Activated T-cell treated with anti-CD3 and anti-CD28 coated beads, Interleukin-2, amount 50 U/mL, for 4 hours (primary cell): ENCODE measurements at places on chromosomes 5 and 9.

GRCh38 chr5:96771395-96771794 lies 36.4 kb downstream of the ERAP1 start:
- DNase-seq = no peak

DNA sequence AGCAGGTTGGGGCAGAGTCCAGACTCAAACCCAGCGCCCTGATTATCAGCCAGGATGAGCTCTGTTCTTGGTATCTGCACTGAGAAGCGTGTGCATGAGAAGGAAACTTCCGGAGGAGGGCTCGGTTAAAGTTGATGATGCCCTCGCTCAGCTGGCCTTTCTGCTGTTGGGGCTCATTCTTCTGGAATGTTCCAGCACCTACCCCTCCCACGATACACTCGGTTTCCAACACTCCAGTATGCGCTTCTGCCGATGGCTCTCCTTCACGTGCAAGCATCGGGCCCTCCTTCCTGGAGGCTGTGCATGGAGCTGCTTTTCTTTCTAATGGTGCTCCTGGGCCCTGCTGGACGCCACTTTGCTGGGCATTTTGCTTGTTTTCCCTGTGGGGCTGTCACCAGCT lies 134.0 kb downstream of the RXRA start:
- no peak for DNase-seq

GRCh38 chr9:117464941-117465616 lies 50.2 kb upstream of the ASTN2 start:
- DNase-seq = no peak

GRCh38 chr5:116848954-116849581 lies 274.4 kb upstream of the SEMA6A start:
- DNase-seq = no peak

- DNase-seq = no peak
These were observed 281.9 kb downstream of the NSG2 start for GRCh38 chr5:174327317-174327864.

- no peak for DNase-seq
These were observed 51.7 kb downstream of the SH3PXD2B start for GRCh38 chr5:172402531-172403188.

GRCh38 chr9:6426117-6426516 lies 13.1 kb downstream of the UHRF2 start:
- DNase-seq = no peak

DNA sequence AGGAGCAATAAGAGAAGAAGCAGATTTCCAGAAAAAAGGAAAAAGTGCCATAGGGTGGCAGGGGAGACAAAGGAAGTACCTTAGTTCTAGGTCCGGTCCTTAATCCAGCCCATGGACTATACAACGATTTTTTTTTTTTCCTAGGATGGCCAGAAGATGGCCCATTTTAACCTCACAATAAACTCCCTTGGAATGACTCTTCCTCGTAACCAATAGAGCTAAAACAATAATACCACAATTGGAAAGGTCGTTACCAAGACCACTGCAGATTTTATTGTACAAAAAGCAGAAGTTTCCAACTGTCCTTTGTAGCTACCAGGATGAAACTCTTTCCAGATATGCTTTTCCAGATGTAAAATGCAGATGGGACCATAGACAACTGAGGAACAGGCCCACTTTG lies 34.4 kb upstream of the SSBP2 start:
- DNase-seq = no peak

GRCh38 chr9:81002906-81003305 lies 686.4 kb downstream of the TLE1 start:
- DNase-seq = no peak

GRCh38 chr5:125560476-125561225 lies 814.2 kb upstream of the ZNF608 start:
- no peak for DNase-seq

DNA sequence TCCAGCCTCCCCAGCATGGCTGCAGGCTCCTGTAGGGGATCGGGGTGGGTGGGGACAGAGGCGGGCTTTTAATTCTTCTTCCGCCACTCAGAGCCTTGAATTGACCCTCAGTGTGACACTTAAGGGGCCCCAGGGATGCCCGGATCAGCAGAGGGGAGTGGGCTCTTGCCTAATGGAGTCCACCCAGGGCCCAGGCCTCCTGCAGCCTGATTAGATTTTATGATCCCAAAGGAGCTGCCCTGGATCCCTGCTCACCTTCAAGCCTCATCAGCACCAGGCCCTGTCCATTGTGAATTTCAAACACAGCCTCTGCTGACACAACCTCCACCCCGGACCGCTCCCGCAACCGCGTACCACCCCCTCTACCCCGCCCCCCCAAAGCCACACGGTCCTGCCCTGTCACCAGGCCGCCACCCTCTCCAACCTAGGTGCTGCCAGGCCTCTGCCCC lies 214.1 kb upstream of the IER5L start:
- DNase-seq = no peak

- peak; percentile 78 for DNase-seq
These were observed 52.9 kb downstream of the LRSAM1 start for GRCh38 chr9:127503947-127504886.

DNA sequence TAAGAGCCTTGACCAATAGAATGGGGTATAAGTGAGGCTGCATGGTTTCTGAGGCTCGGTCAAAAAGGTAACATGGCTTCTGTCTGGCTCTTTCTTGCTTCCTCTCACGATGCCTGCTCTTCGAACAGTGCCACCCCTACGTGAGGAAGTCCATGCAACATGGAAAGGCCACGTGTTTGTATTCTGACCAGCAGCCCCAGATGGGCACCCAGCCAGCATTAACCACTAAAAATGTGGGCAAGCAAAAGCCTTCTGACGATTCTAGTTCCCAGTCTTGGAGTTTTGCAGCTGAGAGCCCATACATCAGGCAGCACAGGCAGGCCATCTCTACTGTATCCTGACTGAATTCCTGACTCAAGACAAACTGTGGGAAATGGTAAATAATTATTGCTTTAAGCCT lies 24.2 kb upstream of the NREP start:
- no peak for DNase-seq

DNA sequence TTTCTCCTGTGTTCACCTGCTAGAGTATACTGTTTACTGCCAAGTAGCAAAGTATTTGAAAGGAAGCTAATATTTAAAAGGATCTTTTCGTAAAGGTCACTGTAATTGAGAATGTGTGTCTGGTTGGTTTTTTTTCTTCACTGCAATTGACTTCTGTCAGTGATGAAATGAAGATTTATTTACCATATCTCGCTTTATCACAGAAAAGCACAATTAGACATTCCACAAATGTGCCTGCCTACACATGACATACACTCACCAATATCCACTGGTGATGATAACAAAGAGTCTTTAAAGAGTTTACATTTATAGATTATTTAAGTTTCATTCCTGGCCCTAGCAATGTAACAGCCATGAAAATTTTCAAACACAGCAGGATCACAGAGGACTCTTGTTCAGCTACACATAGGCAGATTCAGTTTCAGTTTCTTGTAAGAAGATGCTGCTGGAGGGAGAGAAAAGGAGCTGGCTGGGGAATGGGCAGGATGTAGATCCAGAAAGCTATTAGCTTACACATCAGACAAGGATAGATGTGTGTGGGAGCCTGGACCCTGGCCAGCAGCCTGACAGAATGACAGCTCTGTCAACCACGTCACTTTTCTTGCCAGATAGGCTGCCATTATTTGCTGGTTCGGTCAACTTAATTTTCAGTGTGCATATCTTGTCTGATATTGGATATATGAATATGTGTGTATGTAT lies 104.0 kb downstream of the GDNF start:
- no peak for DNase-seq

DNA sequence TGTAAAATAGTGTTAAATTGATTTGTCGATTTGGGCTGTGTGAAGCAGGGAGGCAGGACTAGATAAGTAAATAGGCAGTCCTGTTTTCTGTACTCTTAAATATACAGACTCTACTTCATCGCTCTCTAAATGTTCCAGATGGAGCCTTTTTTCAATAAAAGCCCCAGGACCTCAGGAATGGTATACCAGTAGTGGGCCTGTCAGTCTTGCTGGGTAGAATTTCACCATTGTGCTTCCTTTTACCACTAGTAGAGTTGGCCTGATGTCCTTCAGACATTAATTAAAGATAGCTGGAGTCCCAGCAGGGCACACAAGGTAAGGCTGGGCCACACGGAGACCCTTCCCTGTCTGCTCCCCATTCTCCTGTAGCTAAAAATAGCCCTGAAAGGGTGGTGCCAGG lies 6.0 kb downstream of the SNX18 start:
- DNase-seq = no peak

DNA sequence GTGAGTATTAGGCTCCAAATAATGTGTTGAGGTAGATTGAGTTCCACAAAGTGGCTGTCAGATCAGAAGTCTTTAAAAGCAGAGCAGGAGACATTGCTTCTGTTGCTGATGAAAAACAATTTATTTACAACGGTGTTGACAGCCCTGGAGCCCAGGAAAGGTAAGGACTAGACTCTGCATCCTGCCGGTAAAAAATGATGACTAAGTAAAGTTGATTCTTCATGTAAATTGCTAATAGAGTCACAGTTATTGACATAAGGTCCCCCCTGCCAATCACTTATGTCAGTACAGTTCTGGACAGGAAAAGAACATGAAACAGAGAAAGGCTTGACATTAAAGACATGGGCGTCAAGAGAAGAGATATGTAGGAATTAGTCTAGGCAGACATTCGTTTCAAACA lies 552.5 kb downstream of the HTR1A start:
- DNase-seq = no peak

DNA sequence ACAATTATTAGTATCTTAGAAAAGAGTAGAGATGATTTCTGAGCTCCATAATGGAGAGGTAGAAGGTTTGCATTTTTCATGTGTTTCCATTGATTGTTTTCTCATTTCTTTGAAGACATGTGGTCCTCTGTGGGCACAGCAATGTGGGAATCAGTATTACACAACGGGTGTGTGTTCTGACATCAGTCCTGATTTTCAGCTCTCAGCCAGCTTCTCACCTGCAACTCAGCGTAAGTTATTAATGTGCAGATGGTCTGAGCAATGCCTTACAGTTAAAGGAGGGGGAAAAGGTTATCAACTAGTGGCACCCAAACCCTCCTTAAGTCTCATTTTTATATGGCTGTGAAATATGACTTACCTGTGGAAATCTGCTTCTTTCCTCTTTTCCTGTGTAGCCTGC lies 59.1 kb downstream of the ITGA2 start:
- no peak for DNase-seq

GRCh38 chr5:122009436-122009835 lies 47.7 kb downstream of the SRFBP1 start:
- DNase-seq = no peak

DNA sequence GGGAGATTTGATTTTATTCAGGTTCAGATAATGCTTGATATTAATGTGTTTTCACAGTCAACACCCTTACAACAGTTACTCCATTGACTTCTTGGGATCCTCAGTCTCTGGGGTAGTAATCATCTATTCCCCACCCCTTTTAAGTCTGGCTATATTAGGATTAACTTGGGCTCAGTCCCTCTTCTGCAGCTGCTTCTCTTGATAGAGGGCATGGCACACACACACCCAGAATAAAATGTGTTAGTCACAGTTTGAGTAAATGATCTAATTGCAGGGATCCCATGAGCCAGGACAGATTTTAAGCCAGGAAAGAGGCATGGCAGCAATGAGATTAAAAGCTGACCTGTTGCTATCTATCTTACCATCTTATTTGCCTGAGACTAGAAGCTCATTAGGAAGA lies 53.7 kb upstream of the VLDLR start:
- no peak for DNase-seq

- DNase-seq = no peak
These were observed 579 bp downstream of the SLC12A7 start for GRCh38 chr5:1111241-1111726.

- DNase-seq = no peak
These were observed 73.9 kb downstream of the KIF24 start for GRCh38 chr9:34254966-34255825.

GRCh38 chr9:95494022-95494415 lies 22.8 kb downstream of the PTCH1 start:
- DNase-seq = peak; percentile 46

DNA sequence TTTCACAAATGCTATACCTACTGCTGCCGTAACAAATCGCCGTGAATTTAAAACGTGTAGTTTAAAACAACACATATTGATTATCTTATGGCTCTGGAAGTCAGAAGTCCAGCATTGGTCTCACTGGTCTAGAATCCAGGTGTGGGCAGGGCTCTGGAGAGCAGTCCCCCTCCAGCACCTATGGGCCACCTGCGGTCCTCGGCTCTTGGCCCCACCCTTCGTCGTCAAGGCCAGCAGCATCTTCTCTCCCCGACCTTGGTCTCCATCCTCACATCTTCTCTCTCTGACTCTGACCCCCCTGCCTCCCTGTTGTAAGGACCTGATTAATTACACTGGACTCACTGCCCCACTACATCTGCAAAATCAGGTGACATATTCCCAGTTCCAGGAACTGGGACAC lies 106.4 kb upstream of the COL5A1 start:
- no peak for DNase-seq

DNA sequence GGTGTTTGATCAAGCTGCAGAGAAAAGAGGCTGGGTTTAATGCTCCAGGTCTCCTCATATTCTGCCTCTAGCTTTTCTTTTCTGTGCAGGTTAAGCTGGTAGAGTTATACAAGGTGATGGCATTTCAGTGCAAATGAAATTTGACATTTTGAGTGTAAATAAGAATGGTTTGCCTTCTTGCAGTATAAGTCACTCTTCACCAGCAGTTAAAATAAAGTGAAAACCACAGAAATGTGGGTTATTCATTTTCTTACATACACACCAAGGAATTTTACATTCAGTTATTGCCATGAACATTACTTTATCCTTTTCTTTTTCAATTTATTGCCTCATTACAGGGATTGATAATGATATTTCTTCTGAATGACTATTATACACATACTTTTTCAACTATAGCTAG lies 337.5 kb upstream of the PCSK5 start:
- DNase-seq = no peak

DNA sequence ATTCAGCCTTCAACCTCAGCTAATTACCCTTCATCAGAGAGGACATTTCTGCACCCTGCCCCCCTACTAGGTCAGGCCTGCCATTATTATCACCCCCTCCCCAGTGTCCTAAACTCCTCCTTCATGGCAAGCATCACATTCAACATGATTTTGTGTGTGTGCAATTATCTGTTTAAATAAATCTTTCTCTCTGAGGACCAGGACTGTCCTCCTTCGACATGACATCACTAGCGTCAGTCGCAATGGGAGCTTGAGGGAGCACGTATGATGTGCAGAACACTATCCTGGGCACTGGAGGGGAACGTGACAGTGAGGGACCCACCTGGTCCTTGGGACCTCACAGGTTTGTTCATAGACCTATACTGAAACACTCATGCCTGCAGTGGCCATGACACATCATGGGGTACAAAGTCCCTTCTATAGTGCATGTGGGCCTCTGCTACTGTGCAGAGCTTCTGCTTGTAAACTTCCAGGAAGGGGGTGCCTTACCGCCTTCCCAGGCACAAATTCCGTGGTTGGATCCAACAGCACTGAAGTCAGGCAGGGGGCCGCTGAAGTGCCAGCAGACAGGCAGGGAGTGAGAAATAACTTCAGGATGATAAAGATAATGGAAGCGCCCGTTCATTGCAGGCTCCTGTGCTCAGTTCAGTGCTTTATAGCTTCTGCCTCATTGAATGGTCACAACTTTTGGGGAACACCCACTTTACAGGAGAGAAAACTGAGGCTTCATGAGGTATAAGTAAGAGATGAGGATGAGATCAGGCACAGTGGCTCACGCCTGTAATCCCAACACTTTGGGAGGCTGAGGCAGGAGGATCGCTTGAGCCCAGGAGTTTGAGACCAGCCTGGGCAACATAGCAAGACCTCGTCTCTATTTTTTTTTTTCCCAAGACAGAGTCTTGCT lies 36.0 kb upstream of the STXBP1 start:
- DNase-seq = no peak

GRCh38 chr5:128257076-128257475 lies 173.5 kb downstream of the SLC12A2 start:
- DNase-seq = no peak
